ENCODE measurements at places on chromosomes 6 and 20. TPM values are rescaled to one million over a fixed set of nuclear protein-coding genes. Genes with fewer than 3 reads are reported as not detected.

GRCh38 chr6:52512199-52512598, 64.7 kb downstream of the TRAM2 start:
- no peak for DNase-seq

DNA sequence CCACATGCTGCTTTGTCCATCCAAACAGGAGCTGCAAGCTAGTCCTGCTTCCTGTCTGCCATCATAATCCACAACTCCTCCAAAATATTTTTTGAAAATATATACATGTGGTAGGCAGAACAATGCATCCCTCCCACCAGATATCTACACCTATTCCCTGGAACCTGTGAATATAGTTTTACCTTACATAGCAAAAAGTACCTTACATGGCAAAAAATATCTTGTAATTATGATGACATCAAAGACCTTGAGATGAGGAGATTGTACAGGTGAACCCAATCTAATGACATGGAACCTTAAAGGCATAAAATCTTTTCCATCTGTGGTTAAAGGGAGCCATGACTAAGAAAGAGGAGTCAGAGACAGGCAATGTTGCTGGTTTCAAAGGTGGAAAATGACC, 15.3 kb upstream of the RGS17 start:
- no peak for DNase-seq

DNA sequence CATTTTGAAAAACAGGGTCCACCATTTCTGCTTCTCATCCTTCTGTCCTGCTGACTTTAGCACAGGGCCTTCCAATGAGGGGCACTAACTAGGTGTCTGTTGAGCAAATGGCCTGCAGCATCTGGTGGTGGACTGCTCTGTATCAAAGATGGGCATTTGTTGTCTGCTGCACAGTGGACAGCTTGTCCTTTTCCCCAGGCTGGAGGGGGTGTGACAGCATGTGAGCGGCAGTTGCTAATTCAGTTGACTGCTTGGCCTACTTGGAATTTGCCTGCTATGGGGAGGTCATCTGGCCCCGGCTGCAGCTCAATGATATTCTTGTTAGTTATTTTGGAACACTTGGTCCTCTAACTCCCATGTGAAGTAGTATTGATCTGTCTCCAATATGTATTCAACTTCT, 93.7 kb downstream of the SH3BGRL2 start:
- no peak for DNase-seq

DNA sequence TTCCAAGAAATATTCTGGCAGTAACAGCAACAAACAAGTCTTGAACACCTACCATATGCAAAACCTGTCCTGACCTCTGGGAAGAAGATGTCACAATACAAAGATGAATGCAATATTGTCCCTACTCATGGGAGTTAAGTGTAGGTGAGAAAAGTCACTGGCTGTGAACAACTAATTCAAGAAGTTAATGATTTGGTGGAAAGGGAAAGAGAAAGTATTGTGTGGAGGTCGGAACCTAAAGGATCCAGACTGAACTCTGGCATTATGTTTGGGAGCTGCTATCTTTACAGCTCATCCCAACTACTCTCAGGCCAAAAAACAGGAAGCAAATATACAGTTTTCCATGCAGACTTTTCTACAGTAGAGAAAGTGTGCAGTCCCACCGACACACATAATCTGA, 285.3 kb upstream of the PRDM1 start:
- no peak for DNase-seq

DNA sequence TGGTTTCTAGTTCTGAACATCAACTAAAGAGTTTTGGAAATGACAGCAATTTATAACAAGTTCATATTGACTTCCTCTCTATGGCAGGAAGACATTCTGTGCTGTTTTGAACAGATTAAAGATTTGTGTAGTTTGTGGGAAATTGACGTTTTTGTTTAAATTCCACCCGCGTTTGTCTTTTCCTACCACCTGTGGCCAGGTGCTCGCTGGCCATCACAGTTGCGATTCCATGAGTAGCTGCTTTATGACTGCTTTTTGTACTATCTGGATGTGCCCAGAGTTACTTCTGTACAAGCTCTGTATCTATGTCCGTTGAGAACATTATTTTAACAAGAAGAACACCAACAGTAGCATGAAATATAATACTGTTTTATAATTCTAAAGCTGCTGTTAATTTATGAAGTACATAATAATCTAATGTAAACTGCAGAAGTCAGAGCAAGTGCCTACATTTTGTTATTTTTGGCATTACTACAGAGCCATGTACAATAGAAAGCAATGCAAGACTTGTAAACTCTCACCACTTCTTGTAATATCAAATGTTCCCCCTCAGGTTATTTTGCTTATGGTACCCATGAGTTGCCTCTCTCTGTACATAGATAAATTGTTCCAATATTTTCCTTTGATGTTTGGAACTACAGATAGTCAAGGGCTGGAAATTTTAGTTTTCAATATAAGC, 33.5 kb downstream of the ZBTB2 start:
- no peak for DNase-seq

The LINC00237 gene
- total RNA-seq: not detected

- no peak for DNase-seq
Observed at GRCh38 chr20:62246872-62247652, 8.7 kb downstream of the OSBPL2 start.

DNA sequence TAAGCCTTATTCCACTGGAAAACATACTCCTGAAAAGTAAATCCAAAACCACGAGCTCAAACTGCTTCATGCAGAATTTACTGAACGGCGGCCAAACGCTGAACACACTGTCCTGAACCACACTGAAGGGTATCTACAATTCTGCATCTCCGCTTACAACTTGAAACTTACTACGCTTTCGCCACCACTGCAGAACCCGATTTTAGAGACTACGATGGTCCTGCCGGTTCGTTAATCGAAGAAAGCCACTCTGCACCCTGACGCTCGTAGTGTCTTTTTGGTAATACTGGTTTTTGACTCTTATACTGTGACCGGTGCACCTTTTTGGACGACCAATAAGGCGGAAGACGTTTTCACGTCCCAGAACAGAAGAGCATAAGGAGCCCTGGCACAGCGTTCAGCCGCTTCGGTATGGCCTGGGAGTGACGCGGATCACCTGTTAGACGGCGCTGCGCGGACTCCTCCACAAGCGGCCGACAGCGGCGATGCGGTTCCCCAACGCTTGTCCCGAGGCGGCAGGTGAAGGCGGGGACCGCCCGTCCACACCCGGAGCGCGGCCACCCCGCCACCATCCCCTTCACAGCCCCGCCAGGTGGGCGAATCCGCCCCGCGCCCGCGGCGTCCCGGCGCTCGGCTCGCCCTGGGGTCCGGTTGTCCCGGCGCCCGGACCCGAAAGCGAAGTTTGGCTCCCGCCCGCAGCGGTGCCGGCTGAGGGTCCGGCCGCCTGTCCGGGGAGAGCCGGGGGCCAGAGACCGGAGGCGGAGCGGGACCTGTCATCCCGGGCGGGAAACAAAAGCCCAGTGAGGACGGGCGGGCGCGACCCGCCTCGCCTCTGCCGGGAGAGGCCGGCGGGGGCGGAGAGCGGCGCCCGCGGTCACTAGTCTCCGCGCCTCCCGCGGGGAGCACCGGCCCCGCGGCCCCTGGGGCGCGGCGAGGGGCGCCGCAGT, 784 bp downstream of the FKBP5 start:
- DNase-seq: peak; percentile 71

DNA sequence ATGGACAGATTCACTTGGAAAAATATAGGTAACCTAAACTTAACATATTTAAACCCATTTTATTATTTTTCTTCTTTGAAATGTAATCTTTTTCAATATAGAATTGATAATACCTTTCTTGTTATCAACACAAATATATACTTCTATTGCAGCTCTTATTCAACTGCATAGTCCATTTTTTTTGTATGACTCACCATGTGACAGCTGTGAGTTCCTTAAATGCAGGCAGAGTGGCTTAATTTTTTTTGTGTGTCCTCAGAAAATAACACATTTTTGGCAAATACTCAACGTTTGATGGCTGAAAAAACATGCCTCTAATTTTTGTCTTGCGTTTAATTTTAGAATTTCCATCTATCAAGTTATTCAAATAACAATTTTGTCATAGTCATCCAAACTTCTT, 454.8 kb downstream of the PHF3 start:
- no peak for DNase-seq

DNA sequence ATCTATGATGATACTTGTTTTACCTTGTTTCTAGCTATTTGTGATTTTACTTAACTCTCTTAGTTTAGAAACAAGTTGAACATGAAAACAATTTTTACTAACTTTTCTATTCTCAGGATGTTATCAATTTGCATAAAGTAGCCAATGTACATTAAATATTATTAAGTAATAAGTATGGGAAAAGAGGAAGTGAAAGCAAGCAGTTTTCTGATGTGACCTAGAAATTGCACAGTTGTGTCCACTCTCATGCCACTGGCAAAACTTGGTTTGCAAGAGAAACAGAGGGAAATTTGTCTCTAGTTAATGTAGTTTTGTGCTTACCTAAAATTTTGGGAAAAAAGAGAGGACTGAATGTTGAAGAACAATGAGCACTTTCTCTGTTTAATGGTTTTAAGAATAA, 19.2 kb upstream of the TSPYL1 start:
- DNase-seq: no peak

DNA sequence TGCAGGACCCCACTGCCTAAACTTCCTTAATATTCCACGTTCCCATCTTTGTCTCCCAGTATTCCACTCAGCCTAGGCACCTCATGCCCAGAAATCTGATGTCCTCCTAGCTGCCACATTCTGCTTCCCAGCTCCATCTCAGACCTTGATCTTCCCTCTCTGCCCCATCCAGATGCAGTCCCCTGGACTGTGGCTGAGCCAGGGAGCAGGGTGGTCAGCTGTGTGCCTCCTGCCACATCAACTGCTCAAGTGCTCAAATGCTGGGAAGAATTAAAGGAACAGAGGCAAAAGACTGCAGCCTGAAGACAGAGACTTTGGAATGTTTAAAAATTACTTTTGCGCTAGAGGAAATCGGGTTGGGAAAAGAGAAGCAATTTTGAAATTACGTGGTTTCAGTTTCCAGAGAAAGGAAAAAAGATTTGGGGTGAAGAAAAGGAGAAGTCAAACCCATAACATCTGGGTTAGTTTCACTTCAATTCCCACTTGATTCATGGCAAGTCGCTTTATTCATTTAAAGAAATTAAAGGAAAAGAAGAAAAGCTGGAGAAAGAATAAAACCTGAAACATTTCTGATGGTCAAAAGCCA, 704.8 kb downstream of the PTPRT start:
- DNase-seq: no peak

DNA sequence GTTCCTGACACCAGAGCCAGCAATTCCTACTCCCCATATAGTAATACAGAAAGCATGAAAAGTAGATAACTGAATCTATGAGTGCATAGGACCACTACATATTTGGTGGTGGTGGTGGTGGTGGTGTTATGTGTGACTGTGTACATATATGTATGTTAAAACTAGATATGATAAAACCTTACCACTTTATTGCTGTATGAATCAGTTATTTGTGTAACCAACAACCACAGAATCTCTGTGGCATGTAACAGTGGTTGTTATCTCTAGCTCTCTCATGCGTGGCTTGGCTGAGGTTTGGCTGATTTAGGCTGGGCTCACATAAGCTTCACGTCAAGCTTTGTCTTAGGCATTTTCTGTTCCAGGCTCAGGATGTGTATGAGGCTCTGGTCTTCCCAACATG, 55.7 kb downstream of the PLCB1 start:
- no peak for DNase-seq

DNA sequence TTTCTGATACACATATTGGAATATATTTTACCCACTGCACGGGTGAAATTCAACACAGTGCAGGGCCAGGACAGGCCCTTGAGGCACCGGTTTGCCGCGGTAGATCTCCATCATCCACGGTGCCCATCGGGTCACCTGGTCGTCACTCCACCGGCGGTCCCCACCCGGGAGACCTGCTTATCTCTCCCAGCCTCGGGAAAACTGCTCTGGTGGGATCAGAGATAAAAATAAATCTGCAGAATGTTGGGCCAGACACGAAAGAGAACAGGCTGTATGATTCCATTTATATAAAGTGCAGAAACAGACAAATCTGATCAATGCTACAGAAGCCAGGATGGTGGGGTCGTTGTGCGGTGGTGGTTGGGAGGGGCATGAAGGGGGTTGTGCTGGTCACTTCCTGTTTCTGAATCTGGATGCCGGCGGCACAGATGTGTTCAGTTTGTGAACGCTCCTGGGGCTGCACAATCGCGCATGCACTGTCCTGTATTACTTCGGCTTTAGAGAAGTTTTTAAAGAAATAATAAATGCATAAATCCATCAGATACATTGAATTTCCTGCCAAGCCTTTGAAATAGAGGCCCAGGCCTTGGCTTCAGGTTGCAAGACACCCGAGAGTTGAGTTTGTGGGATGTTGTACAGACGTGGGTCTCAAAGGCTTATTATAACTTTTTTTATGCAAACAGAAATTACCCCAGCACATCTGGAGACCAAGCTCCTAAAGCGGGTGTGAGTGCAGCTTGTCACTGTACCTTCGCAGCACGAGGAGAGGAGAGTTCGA, 54.3 kb downstream of the ANKRD60 start:
- no peak for DNase-seq

DNA sequence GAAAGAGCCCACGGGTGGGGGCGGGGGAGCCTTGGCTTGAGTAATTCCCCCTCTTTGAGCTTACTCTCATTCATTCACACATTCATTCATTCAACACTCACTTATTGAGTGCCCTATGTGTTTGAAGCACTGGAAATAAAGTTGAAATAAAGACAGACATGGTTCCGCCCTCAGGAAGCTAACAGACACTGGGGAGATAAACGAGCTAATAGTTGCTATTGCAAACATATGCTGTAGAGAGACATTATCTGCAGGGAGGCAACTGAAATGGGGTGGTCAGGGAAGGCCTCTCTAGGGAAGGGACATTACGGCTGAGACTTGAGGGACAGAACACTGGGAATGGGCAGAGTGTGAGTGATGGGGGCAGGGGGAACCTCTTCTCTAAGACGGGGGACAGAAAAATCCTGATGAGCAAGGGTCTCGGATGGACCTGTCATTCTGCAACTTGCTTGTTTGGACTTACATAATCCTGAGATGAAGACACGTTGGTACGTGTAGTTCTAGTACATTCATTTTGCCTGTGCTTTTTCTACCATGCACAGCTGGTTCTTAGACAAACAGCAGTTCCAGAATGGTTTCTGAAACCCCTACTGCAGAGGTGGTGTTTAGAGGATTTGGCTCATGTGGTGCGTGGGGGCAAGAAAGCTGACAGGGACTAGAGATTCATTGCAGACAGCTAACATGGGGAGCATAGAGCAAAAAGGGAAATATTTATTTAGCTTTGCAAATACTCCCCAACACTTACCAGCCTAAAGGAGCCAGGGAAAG, 71.1 kb upstream of the BLCAP start:
- DNase-seq: no peak

DNA sequence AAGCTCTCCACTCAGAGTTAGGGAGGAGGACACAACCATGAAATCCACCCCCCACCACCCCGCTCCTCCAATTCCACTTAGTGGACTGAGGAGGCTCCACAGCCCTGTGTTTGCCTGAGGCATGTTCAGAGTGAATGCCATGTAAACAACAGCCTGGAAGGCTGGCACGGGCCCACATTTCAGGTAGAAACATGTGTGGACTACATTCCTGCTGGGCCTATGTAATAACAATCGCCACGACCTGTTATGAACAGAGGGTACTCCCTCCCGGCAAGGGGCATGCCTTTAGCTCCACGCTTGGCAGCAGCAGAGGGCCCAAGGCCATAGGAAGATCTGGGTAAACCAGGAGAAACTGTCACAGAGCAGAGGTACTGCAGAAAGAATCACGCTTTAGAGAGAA, 65.5 kb downstream of the ISM1 start:
- DNase-seq: no peak

- DNase-seq: peak; percentile 45
Observed at GRCh38 chr20:53642196-53643030, 48.8 kb upstream of the ZNF217 start.

Measured in activated naive CD4-positive, alpha-beta T cell treated with anti-CD3 and anti-CD28 coated beads, Interleukin-2, amount 50 U/mL, for 72 hours (primary cell).